ENCODE measurements at places on chromosomes 6 and 20.
A peak's percentile ranks its signal among the peaks of the same experiment; 100 is the strongest.

GRCh38 chr6:73923905-73924485 is 228.0 kb downstream of the CD109 start:
- no peak for DNase-seq

GRCh38 chr6:118985123-118985830 is 50.3 kb upstream of the MCM9 start:
- DNase-seq = no peak

DNA sequence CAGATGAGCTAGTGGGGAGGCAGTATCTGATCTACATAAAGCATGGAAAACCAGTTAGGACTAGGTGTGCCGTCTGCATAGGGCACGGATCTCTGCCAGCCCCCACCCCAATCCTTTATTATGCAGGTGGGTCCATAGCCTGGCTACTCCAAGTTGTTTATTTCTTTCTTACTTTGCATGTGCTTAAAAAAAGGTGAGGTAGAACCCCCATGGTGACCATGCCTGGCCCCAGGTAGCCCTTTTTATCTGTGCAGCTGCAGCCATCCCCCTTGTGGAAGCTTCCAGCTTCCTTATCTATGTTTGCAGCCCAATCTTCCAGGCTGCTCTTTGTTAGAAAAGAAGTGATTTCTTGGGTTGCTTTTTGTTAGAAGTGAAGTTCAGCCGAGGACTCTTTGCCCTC is 9.0 kb upstream of the TREM2 start:
- no peak for DNase-seq

DNA sequence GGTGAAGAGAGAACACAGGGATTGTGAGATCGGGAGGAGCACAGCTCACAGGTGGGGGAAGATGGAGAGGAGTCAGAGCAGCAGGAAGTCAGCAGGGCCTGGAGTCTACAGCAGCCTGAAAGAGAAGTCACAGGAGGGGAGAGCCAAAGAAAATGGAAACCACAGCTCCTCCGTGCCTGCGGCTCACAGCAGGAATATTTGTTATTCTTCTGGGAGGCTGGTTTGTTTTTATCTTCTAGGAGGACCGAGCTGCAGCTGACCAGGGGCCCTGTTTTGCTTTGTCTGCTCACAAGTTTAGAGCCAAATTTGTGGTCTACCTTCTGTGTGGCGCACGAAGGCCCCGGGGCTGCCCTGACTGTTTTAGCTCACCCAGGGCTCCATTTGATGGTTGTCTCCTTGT is 81.8 kb downstream of the CLIC5 start:
- no peak for DNase-seq

GRCh38 chr20:38640521-38640920 is 38.9 kb downstream of the ARHGAP40 start:
- DNase-seq = no peak

- DNase-seq = no peak
These were observed 165.2 kb upstream of the AGPAT4 start for GRCh38 chr6:161439093-161439492.

DNA sequence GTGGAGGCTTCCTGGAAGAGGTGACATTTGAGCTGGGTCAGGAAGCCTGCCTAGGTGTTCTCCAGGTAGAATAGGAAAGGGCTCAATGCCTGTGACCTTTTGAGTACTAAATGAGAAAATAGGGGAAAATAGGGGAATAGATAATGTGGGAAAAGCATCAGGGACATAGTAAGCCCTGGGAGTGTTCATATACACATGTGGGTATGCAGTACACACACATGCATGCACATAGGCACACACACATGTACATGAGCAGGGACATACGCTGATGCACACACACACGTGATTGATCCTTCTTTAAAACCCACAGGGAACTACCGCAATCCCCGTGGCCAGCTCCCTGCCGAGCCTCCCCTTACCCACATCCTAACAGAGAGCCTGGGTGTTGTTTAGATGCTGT is 351.7 kb downstream of the CDH4 start:
- no peak for DNase-seq

DNA sequence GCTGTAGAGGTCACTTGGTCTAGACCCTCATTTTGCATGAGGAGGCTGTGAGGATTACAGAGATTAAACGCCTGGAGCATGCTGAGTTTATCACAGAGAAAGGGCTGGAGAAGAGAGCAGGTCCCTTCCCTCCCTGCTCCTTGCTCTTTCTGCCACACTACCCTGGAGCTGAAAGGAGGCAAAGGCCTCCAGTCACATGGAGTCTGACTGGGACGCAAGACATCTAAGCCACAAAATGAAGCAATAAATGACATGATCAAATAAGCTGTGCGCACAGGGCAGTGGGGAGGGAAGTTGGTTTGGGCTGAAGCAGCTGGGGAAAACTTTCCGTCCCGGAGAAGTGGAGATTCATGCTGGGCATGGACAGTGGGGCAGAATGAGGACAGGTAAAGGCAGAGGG is 33.3 kb downstream of the ATXN1 start:
- no peak for DNase-seq

GRCh38 chr20:60210779-60211617 is 252.8 kb downstream of the CDH26 start:
- DNase-seq = peak; percentile 59

DNA sequence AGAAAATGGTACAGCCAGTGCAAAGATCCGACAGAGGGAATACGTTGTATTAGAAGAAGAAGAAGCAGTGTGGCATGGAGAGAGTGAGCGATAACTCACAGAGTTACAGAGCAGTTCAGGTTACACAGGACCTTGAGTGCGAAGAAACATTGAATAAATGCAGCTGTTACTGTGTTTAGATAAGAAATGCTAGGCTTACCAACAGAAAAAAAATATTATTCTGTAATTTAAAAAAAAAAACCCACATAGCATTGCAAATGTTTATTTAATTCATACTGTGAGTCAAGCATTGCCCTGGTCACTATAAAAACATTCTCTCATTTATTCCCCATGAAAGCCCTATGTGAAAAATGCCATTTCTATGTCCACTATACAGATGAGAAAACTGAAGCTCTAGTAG is 373.4 kb upstream of the EPHA7 start:
- no peak for DNase-seq

DNA sequence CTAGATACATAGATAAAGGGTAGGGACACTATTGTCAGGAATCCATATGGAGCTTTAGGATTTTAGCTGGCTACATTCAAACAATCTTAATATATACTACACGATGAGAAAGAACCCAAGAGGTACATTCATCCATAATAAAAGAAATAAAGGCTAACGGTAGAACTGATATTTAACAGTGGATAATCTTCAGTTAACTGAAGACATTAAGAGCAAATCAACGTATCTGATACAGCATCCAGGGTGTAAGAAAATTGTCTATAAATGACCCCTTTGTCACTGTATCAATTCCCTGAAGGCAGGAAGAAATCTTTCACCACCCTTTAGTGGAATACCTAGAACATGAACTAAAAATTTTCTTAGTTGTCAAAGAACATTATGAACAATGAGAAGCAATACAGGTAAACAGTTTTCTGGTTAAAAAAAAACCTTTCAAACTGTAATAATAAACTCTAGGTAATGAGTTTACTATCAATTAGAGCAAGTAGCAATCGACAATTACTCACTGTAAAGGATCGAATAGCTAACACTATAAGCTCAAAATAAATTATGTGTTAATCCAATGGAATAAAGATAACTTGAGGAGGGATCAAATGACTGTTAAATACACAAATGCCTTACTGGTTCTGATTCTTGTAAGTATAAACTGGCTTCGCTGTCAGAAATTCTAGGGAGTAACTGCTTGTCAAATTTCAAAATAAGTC is 11.8 kb downstream of the ROMO1 start:
- DNase-seq = no peak

DNA sequence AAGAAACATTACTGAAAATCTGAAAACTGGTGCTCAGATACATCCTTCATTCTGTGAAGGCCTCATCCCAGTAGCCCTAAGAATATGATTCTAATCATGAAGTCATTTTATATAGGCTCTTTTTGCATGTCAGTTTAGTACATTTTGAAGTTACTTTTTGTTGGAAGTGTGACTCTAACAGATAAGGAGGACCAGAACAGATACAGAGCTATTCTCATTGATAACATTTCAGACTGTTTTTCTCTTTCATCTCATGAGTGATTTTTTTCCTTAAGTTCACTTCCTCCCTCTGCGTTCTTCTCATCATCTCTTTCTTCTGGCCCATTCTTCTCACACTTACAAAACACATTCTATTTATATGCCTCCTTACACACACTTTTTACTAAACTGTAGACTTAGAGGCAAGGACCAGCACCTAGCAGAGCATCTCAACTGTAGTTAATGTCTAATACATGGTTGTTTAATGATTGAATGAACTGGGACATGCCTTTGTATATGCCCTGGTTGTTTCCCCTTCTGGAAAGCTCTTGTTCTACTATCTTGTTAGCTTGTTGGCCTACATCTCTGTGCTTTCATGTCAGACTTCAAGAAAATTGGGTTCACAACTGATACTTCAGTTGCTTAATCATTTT is 8.7 kb downstream of the CTNNBL1 start:
- DNase-seq = no peak

DNA sequence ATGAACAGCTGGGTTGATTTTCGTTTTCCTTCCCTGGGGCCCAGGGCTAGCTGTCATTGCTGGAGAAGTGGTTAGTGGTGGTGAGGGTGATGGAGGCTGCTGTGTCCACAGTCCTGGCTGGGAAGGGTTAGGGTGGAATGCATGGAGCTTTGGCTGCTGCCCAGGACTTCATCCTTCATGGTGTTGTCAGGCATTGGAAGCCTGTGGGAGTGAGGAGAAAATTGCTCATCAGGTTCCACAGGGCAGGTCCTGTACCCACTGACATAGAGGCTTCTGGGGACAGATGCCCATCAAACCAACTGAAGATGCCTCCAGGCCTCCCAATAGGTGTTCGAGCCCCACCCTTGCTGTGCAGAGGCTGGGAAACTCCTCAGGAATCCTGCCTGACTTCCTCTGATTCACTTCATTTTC is 262.4 kb upstream of the SUPT3H start:
- no peak for DNase-seq

DNA sequence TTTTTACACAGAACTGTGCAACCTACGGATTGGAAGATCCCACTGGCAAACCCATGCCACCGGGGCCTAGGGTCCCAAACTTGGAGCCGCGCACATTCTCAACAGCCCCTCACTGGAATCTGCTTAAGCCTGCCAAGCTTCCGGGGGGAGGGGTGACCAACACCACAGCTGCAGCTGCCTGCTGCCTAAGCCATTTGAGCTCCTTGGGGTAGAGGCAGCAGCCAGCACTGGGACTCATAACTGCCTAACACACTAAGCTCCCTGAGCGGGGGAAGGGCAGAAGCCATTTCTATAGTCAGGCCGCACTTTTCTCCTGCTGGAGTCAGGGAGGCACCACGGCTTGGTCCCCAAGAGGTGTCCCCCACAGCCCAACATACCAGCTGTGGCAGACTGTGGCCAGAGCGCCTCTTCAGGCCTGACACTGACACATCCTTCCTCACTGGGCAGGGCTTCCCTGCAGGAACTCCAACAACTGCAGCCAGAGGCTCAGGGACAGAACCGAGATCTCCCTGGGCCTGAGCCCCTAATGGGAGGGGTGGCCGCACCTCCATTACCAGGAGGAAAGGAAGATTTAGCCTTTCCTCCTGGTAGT is 270.3 kb upstream of the ECI2 start:
- no peak for DNase-seq

- no peak for DNase-seq
These were observed 191.5 kb downstream of the CDH4 start for GRCh38 chr20:61443443-61444126.

DNA sequence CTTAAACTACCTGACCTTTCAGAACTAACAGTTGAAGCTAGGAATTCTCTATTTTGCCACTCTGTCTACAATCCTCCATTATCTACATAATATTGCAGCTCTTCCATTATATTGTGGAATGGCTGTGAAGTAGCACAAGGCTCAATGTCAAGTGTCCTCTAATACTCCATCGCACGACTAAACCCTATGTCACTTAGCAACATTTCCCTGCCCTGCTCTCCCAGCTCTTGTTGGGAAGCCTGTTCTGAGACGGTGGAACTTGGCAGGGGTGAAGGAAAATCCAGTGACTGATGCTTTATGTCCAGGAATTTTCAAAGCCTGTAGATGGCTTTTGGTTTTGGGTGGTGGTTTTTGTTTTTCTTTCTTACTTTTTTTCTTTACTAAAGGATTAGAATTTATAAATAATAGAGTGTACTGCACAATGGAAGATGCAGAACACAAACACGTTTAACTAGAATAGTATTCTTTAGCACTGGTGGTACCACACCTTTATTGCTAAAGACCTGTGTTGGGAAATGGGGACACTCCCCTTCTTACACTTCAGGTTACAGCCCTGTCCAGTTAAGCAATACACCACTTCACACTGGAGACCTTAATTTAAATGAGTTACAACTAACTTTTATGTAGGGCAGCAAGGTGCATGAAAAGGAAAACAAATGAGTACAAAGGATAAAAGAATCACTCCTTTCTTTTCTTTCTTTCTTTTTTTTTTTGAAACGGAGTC is 20.7 kb upstream of the AMD1 start:
- no peak for DNase-seq

DNA sequence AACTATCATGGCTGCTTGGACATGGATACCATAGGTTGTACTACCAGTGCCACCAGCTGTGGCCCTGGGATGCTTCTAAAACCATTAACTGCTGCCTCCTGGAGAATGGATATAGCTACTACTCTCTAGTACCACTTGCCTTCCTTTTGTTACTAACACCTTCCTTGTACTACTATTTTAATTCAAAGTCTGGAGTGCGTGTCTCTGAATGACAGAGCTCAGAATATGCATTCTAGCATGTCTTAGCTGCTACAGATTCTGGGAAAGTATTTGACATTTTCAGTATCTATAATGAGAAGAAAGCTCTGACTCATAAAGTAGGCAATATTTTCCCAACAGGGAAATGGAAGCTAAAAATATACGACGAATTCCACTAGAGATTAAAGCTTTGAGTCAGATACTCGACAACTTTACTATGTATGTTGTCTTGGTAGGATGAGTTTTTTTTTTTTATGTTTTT is 112.3 kb downstream of the PFDN4 start:
- no peak for DNase-seq

GRCh38 chr6:33704215-33705066 is 7.1 kb downstream of the UQCC2 start:
- DNase-seq = no peak

- peak; percentile 1 for DNase-seq
These were observed 173.9 kb upstream of the PMEPA1 start for GRCh38 chr20:57883761-57884160.

DNA sequence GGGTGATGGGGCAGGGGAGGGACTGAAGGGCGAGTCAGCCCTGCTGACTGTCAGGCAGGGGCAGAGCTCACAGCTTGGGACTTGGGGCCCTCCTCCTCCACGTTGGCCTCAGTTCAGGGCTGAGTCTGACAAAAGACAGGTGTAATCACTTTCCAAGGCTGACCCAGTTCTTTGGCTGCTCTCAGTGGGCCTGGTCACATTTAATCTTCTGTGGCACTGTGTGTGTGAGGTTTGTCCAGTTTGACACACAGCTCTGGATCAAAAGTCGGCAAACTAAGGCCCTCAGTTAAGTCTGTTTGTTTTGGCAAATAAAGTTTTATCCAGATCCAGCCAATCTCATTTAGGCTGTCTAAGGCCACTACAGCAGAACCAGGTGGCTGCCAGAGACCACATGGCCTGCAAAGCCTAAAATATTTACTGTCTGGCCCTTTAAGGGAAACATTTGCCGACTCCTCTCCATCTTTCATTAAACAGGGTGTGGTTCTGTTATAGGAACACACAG is 5.1 kb upstream of the MAP1LC3A start:
- DNase-seq = no peak
